ENCODE measurements at places on chromosomes 1 and 21.

DNA sequence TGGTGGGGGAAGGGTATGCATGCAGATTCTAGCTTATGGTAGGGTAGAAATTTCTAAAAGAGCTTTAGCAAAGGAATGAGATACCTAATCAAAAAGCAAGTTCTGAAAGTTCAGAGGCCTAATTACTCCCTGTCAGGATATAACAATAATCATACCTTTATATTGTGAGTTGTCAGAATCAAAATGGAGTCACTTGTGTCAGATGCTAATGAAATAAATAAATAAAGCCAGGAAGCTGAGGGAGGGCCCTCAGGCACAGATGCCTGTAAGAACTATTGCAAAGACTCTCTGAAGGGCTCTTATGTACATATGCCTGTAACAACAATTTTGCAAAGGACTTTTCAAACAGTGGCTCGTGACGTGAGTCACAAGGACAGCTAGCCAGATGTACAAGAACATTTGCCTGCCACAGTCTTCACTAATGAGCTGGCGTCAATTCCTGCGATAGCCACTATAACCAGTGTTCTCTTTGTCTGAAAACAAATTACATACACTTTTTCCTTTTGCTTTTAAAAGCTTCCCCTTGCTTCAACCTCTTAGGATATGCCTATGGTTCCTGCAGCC is 27.4 kb upstream of the DNASE2B start:
- DNase-seq = no peak

DNA sequence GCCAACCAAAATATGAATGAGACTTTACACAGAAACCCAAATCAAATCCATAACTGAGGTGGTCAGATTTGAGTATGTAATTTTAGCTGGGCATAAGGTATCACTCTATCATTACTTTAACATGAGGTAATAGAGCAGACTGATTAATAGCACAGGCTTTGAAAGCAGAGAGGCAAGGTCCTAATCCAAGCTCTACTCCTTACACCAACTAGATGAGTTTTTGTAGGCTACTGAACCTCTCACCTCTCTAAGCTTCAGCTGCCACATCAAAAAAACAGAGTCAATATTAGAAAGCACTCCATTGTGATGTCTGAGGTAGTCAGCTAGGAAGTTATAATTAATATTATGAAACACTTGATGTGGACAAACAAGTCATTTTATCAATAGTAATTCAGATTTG is 63.7 kb downstream of the ARID4B start:
- DNase-seq = no peak

GRCh38 chr1:18960821-18961220 is 4.3 kb upstream of the IFFO2 start:
- no peak for DNase-seq

DNA sequence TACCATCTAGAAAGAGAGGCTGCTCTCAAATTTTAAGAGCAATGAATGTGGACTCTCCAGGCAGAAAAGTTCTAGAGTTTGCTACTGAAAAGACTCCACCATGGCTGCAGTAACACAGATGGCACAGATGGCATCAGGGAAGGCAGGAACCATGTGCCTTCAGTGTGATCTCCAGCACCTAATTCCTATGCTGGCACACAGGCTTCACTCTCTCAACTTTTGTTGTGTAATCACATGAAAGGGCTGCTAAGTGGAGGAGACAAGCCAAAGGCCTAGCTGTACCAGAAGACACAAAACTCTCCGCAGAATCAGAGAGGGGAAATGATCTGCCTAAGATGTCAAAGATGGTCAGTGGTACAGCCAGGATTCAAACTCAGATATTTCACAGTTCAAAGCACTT is 31.1 kb downstream of the ERI3 start:
- no peak for DNase-seq

- no peak for DNase-seq
Observed at GRCh38 chr1:162740755-162741154, 49.7 kb upstream of the HSD17B7 start.

DNA sequence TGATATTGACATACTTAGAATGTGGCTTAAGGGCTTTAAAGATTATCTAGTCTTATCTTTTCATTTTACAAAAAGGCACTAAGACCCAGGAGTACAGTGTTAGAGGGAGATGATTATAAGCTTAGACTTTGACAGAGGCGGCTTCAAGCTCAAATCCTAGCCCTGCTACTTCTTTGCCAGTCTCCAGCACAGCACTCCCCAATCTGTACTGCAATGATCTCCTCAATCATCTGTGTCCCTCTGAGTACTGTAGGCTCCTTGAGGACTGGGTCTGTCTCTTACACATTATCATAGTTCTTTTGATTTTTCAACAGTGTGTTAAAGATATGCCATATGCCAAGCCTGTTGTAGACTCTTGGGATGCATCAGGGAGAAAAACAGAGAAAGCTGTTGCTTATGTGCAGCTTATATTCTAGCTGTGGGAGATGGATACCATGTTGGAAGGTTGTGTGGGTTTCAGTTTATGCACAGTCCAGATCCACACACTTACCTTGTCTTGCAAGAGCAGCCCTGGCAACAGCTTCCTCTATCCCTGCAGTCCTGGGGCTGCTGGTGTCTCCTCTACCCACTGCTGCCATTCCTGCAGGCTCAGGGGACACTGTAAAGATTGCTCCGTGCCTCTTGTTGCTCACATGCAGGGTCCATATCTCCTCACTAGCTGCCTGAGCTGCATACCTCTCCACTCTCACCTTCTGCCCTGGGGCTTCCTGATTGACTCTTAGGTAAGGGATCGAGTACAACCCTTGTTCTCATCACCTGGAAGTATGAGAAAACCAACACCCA is 103.9 kb upstream of the TSPAN2 start:
- no peak for DNase-seq

DNA sequence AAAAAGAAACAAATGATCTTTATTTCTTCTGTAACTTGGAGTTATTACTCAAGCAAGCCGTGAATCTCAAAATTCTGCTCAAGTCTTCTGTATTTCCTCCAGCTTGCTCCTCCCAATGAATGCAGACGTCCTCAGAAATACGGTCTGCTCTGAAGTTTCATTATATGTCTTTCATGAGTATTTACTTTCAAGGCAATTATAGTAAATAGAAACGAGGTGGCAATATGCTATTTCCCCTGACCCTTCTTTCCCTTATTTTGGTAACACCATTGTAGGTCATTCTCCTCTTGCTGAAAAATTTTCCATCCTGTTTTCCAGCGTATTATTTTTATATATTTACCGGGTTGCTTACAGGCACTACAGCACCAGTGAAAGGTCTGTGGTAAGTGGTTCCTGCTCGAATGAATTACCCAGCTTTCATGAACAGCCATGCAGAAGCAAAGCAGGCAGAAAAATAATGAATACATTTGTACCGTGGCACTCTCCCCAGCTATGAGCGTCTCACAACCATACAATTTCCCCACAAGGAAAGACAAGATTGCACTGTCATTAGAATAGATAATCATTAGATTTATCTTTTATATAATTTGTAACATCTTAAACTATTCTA is 350.9 kb upstream of the PKN2 start:
- DNase-seq = no peak

- DNase-seq = no peak
Observed at GRCh38 chr21:35484851-35485250, 435.7 kb upstream of the RUNX1 start.

DNA sequence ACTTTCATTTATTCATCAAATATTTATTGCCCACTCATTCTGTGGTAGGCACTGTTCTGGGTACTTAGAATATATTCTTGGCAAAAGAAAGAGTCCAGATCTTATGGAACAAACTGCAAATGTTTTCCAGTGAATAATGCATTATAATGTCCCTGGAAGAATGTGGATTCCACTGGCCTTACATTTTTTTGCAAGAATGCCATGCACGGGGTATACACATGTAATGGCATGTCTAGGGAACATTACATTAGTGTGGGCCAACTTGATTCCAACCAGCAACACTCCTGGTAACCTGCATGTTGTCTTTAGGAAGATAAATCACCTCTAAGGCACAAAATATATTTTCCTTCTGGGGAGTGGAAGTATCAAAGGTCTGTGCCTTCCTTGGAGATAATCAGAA is 33.0 kb upstream of the IFI44L start:
- DNase-seq = no peak

DNA sequence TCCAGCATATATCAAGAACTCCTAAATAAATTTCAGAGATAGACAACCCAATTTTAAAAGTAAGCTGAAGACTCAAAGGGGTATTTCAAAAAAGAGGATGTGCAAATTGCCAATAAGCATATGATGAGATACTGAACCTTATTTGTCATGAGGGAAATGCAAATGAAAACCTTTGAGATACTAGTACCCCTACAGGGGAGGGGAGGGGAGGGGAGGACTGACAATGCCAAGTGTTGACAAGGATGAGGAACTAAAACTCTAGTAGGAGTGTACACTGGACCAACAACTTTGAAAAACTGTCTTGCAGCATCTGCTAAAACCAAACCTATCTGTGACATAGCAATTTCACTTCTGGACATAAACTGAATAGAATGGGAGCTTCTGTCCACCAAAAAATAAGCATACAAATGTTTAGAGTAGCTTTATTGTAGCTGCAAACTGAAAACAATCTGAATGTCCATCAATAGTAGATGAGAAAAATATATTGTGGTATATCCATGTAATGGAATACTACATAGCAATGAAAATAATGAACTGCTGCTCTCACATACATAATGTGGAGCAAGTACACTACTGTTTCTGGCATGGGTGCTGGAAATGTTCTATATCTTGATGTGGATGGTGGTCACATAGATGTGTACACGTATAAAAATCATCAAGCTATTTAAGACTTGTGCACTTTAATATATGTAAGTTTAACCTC is 57.2 kb downstream of the CDK18 start:
- DNase-seq = no peak

GRCh38 chr1:12163210-12163609 is 3.6 kb upstream of the TNFRSF1B start:
- DNase-seq = no peak

DNA sequence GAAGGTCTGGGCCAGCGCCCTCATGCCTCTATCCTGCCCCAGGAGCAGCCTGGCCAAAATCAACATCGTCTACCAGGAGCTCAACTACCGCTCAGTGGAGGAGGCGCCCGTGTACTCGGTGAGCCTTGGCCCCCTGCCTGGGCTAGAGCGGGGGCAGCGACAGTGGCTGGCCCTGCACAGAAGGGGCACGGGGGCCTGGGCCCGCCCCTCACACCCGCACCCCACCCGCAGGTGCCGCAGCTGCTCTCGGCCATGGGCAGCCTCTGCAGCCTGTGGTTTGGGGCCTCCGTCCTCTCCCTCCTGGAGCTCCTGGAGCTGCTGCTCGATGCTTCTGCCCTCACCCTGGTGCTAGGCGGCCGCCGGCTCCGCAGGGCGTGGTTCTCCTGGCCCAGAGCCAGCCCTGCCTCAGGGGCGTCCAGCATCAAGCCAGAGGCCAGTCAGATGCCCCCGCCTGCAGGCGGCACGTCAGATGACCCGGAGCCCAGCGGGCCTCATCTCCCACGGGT is 10.8 kb downstream of the SCNN1D start:
- DNase-seq = peak; percentile 32

DNA sequence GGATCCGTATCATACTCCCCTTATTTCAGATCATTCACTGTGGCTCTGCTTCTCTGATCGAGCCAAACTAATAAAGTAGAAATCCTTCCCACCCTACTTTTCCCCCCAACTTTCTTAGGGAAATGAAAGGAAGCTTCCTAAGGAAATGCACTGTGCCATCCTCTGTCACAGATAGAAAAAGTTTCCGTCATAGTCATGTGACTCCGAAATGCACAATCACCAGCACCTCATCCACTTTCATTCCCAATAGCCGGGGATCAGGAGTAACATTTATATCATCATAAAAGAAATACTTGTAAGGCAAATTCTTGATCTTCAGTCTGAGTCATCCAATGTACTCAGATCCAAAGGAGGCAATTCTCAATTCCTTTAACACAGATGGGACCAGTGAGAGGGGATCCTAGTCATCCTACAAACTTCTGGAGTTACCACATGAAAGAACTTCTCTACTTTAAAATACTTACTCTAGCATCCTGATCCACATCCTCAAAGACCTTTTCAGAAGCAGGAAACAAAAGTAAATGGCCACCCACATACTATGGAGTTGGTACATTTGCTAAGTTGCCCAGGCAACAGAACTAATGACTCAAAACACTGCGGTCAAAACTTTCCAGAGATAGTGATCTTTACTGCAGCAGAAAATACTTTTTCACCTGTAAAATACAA is 97.8 kb upstream of the ZC3H11B start:
- DNase-seq = no peak

- DNase-seq = no peak
Observed at GRCh38 chr1:195053478-195053877, 1554.8 kb downstream of the KCNT2 start.

DNA sequence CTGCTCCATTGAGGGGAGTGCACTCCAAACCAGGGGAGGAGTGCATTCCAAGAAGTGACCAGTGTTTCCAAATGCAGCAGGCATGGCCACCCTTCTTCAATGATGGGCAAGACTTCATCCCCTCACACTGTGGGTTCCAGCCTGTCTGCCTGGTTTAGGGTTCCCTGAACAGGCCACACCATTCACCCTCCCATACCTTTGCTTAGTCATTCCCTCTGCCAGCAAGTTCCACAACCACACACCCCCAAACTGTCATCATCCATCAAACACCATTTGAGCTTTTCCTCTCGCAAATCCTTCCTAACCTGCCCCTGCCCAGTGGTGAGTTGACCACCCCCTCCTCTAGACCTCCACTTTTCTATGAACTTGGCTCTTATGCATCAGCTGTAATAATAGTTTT is 116.0 kb downstream of the PLPP3 start:
- DNase-seq = no peak

GRCh38 chr1:4786055-4786454 is 131.6 kb downstream of the AJAP1 start:
- no peak for DNase-seq

DNA sequence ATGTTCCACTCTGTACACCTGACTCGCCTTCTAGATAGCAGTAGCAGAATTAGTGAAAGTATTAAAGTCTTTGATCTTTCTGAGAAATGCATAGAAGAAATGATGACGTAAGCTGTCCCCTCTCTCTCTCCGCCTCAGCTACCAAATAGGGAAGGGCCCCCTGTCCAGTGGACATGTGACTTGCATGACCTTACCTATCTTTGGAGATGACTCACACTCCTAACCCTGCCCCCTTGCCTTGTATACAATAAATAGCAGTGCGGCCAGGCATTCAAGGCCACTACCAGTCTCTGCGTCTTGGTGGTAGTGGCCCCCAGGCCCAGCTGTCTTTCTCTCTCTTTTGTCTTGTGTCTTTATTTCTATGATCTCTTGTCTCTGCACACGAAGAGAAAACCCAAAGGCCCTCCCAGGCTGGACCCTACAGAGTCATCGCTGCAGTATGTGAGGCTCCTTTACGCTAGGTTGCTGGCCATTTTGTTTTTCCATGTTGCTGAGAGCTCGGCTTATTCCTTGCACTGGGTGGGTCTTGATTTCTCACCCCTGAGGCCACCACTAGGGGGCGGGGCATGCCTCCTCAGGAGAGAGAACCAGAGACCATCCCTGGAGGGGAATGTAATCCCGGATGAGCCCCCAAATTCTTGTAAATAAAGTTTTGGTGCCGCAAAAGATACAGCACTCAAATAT is 16.0 kb upstream of the ZBTB8B start:
- no peak for DNase-seq

DNA sequence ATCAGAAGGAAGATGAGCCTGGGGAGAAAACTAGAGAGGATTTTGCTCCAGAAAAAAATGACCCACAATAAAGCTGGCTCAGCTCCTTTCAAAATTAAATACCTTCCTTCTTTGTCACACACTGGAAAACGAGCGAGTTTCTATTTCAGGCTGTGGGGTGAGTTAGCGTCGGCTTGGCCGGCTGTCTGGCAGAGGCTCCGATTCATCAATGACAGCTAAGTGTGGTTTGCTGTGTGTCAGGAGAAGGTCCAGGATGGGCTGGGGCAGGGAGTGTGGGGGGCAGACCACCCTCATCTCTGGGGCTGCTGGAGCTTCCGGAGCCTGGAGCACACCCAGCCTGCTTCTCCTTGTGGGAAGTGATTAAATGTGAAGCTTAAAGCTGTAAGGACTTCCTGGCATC is 120.2 kb downstream of the ETS2 start:
- peak; percentile 91 for DNase-seq
